Midbrain (tissue), 1 donor: ENCODE measurements at places on chromosomes 6 and 20.
A peak's percentile ranks its signal among the peaks of the same experiment; 100 is the strongest.

- DNase-seq, result no peak
Measured at GRCh38 chr20:51460163-51460562, 82.4 kb downstream of the NFATC2 start.

DNA sequence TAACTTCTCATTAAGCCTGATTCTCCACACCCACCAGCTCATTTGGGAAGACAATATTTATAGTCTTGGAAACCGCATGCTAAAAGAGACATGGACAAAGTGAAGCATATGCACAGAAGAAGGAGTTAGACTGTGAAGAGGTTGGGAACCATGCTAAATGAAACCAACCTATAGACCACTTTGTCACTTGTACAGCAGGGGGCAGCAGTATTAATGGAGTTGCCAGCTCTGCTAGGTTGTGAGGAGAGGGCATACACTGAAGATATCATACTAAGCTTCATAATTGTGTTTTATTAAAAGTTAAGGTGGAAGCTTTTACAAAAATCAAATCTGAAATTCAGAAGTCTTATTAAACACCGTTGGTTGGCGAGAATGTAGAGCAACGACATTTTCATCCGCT, 38.3 kb upstream of the HMGCLL1 start:
- no peak for DNase-seq

GRCh38 chr20:50344232-50345071, 153.8 kb downstream of the CEBPB start:
- no peak for DNase-seq

GRCh38 chr6:135064586-135064985, 10.0 kb upstream of the HBS1L start:
- DNase-seq, result no peak

- no peak for DNase-seq
Measured at GRCh38 chr6:132785936-132786335, 12.5 kb downstream of the SLC18B1 start.

DNA sequence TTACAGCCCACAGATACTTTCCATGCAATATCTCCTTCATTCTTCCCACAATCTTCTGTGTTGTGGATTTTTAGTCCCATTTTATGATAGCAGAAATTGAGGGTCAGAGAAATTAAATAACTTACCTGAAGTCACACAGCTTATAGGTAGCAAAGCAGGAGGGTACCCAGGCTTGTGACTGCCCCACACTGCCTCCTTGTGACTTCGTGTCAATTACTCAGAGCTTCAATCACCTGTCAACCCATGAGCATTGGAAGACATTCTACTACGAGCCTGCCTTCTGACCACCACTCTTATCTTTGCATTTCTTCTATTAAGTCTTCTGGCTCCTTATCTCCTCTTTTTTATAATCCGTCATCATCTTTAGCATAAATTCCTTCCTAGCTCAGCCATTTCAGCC, 71.6 kb upstream of the NRSN1 start:
- no peak for DNase-seq

- no peak for DNase-seq
Measured at GRCh38 chr6:137843211-137843610, 23.8 kb upstream of the TNFAIP3 start.

GRCh38 chr6:140641412-140641811, 1267.0 kb upstream of the CITED2 start:
- DNase-seq, result no peak

DNA sequence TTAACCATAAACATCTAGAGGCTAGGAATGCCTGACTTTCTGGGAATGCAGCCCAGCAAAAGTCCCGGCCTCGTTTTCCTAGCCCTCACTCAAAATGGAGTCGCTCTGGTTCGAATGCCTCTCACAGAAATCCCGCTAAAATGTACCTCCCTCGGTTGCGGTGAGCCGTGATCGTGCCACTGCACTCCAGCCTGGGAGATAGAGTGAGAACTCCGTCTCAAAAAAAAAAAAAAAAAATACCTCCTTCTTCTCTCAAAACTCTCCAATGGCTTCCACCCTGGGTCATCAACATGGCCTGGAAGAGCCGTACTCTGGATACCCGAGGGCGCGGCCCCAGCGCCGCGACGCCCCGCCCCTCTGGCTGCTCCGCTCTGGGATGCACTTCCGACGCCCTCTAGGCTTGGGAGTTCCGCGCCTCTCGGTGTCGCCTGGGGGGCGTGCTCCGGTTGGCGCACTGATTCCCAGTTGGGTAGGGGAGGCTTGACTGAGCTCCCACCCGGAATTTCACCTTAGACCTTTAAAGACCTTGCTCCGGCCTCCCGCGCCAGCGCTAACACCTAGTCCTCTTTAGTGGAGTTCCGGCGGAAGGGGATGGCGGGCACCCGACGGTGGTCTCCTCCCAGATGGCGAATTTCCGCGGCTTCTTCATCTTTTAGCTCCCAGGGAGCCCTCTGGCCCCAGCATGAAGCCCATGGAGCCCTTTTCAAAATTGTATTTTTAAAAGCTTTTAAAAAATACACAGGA, 12.3 kb downstream of the HMGN4 start:
- DNase-seq, result no peak

DNA sequence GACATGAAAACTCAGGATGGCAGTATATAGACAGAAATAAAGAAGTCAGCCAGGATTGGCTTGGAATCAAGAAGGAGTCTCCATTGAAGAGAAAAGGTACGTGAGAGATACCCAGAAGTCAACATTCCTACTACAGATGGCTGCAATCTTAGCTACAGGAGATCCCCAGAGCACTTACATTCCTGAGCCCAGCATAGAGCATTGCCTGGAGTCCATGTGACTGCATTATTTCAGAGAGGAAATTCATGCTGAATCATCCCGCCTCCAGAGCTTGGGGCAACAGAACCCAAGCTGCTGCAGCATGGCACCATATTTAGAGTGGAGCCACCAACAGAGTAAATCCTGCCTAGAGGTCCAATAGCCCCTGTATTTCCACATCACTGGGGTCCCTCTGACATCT, 125.0 kb upstream of the GRIK2 start:
- DNase-seq, result no peak

- DNase-seq, result no peak
Measured at GRCh38 chr6:108675226-108676200, 114.8 kb downstream of the FOXO3 start.

DNA sequence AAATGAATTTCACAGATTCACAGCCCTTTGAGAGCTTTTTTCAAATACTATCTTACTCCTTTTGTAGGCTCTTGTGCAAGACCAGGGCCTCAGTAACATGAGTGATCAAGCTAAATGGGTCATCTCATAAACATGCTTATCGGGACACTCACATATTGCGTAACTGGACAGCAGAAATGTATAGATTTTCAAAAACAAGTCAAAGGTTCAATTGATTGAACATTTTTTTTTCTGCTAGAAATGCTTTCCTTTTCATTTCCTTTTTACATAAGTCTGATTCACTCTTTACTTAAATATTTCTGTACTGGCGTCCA, 8.7 kb upstream of the SALL4 start:
- no peak for DNase-seq

DNA sequence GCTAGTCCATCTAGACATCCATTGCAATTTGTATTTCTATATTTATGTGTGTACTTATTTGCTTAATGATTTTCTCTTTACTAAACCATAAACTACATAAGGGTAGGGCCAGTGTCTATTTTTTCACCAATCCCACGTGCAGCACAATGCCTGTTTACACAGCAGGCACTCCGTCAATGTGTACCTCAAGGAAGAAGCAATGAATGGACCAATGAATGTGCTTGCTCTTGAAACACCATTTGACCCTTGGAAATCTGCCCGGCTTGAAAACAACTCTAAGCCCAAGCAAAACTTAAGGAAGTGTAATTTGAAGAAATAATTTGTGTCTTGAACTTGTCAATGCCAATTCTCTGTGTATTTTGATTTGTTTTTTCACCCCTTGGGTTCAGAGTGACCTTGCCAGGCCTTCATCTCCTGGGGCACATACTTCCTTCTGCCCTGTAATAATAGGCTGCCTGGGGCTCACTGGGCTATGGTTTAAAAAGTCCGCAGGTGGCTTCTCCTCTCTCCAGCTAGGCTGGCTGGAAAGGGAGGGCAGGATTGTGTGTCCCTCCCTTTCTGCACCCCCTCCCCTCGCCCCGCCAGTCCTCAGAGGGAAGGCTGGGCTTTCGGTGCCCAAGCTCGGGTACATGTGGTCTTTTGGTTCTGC, 140.8 kb upstream of the ARMC2 start:
- no peak for DNase-seq

GRCh38 chr6:65938000-65938399, 231.0 kb upstream of the EYS start:
- no peak for DNase-seq

DNA sequence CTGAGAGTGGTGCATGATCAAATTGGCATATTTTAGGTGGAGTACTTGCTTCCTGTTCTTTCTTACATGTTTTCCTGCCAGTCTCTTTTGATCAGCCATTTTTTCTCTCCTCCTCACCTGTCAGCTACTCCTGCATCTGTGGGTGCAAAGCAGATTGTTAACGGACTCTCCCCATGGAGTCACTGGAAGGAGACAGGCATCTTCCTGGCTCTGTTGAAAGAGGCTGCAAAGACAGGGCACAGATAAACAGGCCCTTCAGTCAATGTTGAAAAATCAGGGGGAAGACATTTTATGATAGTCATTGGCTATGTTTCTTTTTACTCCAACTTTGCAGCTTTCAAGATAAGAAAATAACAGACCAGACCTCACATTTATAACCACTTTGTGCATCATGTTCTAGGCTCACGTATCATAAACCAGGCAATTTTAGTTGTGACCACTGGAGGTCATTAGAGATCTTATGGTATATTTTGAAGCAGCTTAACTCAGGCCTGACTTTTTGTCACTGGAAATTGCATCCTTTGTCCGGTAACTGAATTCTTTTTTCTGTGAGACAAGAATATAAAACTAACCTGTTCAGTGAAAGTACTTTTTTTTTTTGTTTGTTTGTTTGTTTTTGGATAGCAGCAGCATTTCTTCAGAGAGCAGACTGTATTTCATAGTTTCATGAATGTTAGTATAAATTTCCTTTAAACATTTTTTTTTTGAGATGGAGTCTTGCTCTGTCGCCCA, 20.1 kb downstream of the ECT2L start:
- DNase-seq, result peak; percentile 76

DNA sequence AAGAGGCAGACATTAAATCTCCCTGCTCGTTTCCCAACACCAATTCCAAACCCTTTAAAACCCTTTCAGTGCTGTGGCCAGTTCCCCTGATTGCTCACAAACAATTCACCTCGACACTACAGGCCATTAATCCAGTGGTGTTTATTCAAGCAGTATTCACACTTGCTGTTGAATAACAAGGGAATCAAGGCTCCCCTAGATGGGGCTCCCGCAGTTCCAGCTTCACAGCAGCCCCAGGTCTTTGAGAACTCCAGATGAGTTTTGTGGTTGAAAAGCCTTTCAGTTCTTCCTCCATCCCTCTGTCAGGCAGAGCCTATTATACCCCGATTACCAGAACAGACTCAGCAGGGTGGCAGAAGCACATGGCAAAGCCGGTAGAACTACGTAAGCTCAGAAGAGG, 36.2 kb downstream of the JAG1 start:
- no peak for DNase-seq

DNA sequence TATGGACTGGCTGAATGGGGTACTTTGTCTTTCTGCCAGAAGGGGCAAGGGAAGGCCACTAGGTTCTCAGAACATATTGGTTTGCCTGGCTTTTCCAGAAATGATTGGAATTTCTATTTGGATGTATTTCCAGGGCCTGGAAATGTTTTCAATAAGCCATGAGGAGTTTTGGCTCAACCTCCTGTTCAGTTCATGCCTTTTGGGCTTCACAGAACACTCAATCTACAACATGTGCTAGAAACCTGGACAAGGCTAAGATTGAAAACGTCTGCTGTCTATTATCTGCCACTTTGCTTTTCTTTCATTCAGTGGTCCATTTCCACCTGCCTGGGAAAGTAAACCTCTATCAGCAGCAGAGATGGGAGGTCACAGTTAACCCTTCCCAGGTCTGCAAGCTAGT, 793.4 kb downstream of the TENT5A start:
- DNase-seq, result no peak

DNA sequence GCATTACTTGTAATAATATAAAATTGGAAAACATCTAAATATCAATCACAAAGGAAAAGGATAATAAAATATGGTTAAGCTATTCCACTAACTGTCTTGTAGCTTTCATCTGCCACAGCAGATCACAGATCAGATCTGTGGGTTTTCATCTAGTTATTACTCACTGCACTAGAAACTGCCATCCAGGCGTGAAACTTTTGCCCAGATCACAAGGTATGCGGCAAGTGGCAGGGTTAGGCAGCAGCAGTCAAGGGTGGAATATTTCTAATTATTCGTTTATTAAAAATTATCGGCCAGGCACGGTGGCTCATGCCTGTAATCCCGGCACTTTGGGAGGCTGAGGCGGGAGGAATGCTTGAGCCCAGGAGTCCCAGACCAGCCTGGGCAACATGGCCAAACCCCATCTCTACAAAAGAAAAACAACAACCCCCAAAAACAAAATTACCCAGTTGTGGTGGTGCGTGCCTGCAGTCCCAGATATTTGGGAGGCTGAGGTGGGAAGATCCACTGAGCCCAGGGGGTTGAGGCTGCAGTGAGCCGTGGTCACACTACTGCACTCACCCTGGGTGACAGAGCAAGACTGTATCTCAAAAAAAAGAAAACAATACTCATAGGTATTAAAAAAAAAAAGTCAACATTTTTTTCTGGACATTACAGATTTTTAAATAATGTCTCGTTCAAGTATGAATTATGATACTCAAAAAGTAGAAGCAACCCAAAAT, 32.1 kb downstream of the BEND3 start:
- no peak for DNase-seq

GRCh38 chr20:41179961-41180360, 42.6 kb downstream of the PLCG1 start:
- DNase-seq, result no peak

- no peak for DNase-seq
Measured at GRCh38 chr6:170224694-170225660, 65.9 kb downstream of the DLL1 start.
